Activated CD4-positive, alpha-beta T cell treated with anti-CD3 and anti-CD28 coated beads, Interleukin-2, Interleukin-6, amounts not matched to agents 100 ng/mL and 50 ng/mL, durations not matched to agents 16 hours and 8 hours (primary cell): ENCODE measurements at places on chromosomes 6 and 20.
A peak's percentile ranks its signal among the peaks of the same experiment; 100 is the strongest.

DNA sequence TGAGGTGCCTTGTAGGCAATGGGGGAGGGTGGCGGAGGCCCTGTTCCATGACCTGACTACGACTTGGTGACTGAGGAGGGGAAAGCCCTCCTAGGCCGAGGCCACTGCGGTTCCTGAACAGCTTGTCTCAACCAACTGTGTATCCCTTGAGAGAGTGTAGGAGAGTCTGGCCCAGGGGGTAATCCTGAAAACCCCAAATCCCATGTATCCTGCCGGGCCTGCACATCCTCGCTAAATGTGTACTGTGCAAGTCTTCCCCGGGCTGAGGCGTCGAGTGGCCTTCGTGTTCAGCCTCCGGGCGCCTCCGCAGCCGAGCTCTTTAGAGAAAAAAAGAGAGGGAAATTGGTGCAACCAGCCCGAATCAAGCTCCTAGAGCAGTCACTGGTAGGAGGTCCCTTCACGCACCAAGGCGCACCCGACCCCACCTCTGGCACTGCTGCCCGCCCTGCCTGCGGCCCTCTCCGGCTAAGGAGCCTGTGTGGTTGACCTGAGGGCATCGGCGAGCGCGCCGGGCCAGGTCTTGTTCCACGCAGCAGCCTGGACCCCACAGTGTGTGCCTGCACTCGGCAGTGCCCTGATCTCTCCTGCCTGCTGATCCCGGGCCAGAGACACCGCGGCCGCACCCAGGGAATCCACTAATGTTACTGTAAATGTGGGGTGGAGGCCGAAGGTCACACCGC, 7.3 kb downstream of the SIM1 start:
- no peak for DNase-seq

DNA sequence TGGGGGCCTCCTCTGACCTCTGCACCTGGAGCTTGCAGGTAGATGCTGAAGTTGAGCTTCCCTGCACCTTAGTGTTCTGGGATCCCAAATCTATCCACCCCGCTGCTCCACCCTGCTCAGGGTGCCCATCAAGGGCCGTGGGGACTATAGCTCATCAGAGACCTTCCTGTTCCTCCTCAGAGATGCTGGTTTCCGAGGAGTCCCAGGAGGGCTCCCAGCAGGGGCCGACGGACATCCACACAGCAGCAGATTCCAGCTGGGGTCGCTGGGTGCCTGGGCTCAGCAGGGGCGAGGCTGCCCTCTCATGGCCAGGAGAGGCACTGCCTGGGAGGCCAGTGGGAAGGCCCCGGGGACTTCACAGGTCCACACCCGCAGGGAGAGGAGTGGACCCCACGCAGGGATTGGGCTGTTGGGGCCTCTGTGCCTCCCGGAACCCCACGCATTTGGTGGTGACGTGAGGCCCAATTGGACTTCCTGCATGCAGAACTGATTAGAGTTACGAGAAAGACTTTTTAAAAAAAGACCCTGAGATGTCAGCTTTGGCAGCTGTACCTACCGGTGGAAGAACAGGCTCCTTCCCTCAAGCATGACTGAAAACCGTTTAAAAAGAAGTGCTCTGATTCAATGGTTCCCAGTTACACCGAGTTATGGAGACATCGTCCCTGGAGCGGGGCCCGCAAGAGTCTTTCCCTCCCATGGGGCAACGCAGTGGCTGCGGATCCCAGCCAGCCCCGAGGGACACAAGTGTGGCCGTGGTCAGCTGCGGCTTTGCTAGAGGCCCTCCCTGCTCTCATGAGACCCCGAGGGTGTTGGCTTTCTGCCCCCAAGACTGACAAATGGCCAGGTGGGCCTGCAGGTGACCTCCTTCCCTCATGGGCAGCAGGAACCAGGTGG, 25.3 kb upstream of the SLCO4A1 start:
- DNase-seq, result peak; percentile 85

GRCh38 chr6:36241728-36242127, 28.1 kb upstream of the PNPLA1 start:
- peak; percentile 6 for DNase-seq

- no peak for DNase-seq
These were observed 44.3 kb downstream of the TPD52L1 start for GRCh38 chr6:125197795-125198269.

DNA sequence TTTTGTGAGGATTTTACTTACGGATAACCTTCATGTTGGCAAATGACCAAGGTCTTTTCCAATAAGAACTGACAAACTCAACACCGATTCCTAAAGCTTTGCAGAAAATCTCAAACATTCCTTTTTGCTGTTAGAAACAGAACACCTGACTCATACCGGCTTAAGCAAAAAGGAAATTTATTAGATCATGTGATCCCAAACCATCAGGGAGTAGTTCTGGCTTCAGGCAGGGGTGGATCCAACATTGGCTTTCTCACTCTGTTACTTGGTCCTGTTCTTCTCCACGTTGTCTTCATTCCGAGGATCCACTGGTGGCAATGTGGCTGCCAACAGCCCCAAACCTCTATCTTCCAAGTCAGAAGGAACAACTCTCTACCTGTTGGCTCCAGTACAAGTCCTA, 95.9 kb upstream of the PMEPA1 start:
- DNase-seq, result no peak

DNA sequence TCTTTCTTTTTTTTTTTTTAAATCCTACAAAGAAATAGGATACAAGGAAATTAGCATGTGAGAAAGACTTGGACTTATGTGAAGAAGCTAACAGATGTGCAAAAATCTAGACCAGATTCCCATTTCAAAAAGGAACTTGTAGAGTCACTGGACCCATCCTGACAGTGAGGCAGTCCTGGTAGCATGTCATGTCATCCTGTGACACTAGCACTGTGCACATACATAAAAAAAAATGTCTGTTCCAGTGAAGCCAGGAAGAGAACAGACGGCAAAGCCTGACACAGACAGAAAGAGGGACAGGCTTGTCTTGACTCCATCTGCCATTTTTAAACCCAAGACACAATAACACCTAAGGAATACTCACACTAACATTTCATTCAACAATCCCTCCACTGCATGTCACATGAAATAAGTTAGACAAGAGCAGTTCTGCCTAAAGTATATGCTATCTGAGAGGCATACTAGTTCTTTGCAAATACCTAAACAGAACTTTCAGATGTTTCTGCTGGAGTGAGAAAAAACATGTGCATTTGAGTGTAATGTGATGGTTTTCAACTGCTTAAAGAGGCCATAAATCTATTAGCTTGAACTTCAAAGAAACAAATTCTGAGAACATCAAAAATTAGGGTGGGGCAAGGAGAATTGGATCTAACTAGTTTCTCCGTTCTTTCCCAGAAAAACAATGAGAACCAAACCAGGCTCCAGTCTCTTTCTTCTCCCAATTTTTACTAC, 159.6 kb downstream of the BACH2 start:
- no peak for DNase-seq

- no peak for DNase-seq
These were observed 260.3 kb upstream of the MAN1A1 start for GRCh38 chr6:119609865-119610264.

DNA sequence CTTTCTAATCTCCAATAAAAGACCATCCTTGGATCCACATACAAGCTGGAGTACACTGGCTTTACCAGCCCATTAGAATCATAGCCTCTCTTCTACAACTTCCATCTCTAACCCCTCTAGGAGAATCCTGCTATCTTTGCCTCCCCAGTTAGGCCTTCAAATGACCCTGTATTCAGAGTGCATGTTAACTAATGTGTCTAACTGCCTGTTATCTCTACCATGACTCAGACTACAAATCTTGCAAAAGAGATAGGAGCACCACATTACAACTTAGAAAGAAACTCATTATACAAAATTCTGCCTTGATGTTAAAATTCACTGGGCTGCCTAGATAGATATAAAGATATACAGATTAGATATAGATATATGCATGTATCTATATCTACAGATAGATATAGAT, 28.2 kb downstream of the GPR63 start:
- DNase-seq, result no peak

GRCh38 chr6:165685302-165685701, 22.3 kb upstream of the PDE10A start:
- no peak for DNase-seq

- no peak for DNase-seq
These were observed 43.2 kb upstream of the PKIB start for GRCh38 chr6:122567034-122567433.
